Right atrium auricular region (tissue), 2 donors: ENCODE measurements at places on chromosomes 3 and 15. TPM values are rescaled to one million over a fixed set of nuclear protein-coding genes. Genes with fewer than 3 reads are reported as not detected.

DNA sequence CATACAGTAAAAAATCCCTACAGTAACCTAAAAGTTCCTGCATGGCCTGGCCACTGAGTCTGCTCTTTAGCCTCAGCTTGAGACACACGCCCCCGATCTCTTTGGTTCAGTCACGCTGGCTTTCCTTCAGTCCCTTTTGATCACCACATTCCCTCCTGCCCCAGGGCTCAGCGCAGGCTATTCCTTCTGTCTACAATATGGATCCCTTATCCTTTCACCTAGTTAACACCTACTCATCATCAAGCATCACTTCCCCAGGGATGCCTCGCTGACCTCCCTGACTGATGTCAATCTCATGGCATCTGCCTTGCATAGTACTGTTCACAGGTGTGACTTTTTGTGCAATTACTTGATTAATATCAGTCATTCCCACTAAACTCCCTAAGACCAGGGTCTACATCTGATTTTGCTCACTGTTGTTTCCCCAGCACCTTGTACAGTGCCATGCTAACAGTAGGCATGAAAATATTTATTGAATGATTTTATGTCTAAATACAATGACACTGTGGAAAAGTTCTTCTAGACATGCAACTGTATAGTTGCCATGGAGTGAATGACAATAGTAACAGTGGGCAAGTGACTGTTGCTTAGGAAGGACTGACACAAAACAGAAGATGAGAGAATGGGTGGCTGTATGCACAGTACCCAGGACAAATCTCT, at the start of gene SNTN:
Gene SNTN (plus strand): TSS at position 610 of the 660 bp plus-strand sequence. CDS start 13 bp downstream, at position 623.
- no peak within 1 kb of the TSS for H3K27ac ChIP-seq
- no peaks in the 10 kb centered on the region for H3K27me3 ChIP-seq
- no peak for DNase-seq
- no peaks in the 10 kb centered on the region for H3K4me1 ChIP-seq
- no peak within 1 kb of the TSS for H3K4me3 ChIP-seq

DNA sequence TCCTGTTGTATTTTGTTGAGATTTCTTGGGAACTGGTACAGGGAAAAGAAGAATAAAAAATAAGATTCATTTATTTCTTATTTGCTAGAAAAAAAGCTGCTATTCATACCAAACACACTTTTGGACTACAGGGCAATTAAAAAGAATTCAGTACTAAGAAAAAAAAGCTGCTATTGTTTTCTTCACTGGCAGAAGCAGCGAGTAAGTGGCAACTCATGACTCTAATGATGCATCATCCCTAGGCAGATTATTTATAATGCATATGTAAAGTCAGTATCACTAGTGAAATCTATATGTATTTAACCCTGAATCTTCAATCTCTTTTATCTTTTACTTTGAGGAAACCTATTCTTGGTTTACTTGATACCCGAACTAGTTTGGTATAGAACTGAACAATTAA, 15.2 kb downstream of the PFN2 start:
- H3K36me3 ChIP-seq = no peaks in the 10 kb centered on the region
- H3K4me3 ChIP-seq = no peak overlapping the region
- no peaks in the 10 kb centered on the region for H3K27me3 ChIP-seq

- DNase-seq = no peak
- no peak overlapping the region for H3K4me3 ChIP-seq
- H3K27ac ChIP-seq = no peak overlapping the region
- H3K4me1 ChIP-seq = no peaks in the 10 kb centered on the region
These were observed 150.2 kb downstream of the CHST2 start for GRCh38 chr3:143269741-143270140.

- no peaks in the 10 kb centered on the region for H3K36me3 ChIP-seq
- H3K27me3 ChIP-seq = no peaks in the 10 kb centered on the region
- no peaks in the 10 kb centered on the region for H3K4me1 ChIP-seq
These were observed 10.1 kb upstream of the GOLGA8J start for GRCh38 chr15:30072630-30073029.

DNA sequence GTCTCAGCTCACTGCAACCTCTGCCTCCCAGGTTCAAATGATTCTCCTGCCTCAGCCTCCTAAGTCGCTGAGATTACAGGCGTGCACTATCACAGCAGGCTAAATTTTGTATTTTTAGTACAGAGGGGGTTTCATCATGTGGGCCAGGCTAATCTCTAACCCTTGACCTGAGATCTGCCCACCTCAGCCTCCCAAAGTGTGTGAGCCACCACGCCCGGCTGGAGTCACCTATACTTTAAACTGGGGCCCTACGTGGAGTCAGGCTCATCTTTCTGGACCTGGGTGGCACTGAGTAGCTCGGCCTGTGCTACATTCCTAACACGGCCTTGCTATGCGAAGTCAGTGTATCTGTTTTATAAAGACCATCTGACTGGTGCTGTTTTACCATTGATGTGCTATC, 5.8 kb downstream of the GPR171 start:
- no peaks in the 10 kb centered on the region for H3K4me1 ChIP-seq
- no peaks in the 10 kb centered on the region for H3K27me3 ChIP-seq
- H3K4me3 ChIP-seq = no peak overlapping the region
- H3K36me3 ChIP-seq = no peaks in the 10 kb centered on the region

DNA sequence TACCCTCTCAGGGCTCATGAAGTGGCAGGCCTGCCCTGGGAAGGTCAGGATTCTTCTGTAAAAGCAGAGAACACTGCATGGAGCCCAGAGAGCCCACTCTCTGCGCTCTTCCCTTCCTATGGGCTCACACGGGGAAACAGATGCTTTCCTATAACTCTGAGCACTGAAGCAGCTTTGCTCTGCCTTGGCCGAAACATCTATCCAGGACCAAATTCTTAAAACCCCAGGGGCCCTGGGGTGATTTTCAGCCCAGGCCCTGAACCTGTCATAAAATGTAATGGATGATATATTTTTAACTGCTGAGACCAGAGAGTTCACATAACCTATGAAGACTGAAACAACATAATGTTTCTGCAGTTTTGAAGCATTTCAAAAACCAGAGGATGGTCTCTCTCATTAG, 249.9 kb upstream of the CTDSPL start:
- no peaks in the 10 kb centered on the region for H3K36me3 ChIP-seq
- DNase-seq = no peak
- no peak overlapping the region for H3K4me3 ChIP-seq
- H3K27ac ChIP-seq = no peak overlapping the region

GRCh38 chr3:133570139-133570936, 3.1 kb upstream of the CDV3 start:
- H3K36me3 ChIP-seq = peaks cover 5% of the 10 kb centered on the region
- peak overlapping the region; percentile 64 for H3K27ac ChIP-seq
- H3K27me3 ChIP-seq = no peaks in the 10 kb centered on the region
- DNase-seq = peak; percentile 65

The GOLGA6L9 gene
- total RNA-seq = 0.63 TPM

The PLSCR5 gene
- not detected for total RNA-seq

The TTC21A gene
- total RNA-seq = 0.85 TPM
